ENCODE measurements at places on chromosomes 12 and 14. TPM values are rescaled to one million over a fixed set of nuclear protein-coding genes. Genes with fewer than 3 reads are reported as not detected.
A peak's percentile ranks its signal among the peaks of the same experiment; 100 is the strongest.

GRCh38 chr12:127416796-127417195 lies 850.2 kb upstream of the TMEM132C start:
- H3K4me3 ChIP-seq = no peak overlapping the region
- no peaks in the 10 kb centered on the region for H3K27me3 ChIP-seq

Gene ANO2
- total RNA-seq = 20.5 TPM

Gene NFATC4
- total RNA-seq = 25.6 TPM

DNA sequence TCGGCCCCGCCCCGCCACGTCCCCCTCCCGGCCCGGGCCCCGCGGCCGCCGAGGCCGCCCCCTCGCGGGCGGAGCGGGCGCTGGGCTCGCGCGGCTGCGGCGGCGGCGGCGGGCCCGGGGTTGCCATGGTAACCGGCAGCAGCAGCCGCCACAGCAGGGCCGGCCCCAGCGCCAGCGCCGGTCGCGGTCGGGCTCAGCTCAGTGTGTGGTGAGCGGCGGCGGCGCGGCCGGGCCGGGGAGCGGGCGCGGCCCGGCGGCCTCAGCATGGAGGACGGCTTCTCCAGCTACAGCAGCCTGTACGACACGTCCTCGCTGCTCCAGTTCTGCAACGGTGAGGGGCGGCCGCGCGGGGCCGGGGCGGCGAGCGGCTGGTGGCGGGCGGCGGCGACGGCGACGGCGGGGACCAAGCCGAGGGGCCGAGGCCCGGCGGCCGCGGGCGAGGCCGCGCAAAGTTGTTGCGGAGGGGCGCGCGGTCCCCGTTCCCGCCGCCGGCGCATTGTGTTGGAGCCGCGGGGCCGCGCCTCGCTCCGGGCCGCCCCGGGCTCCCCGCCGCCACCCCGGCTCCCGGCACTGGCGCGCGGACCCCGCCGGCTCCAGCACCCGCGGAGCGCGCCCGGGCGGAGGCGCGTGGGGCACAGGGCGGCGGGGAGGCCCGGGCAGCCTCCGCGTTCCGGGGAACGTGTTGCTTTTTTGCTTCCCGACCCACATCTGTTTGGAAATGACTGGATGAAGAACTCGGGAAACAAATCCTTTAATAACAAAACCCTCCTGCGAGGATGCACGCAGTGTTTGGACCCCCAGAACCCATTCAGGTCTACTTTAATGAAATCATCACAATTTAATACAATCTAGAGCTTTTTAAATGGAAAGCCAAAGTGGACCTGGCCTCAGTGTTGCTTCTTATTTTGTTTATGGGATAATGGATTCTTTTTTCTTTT lies at the start of gene EML1:
Gene EML1 (plus strand): TSS at position 201 of the 938 bp plus-strand sequence. CDS start 64 bp downstream, at position 265.
- H3K27me3 ChIP-seq = no peaks in the 10 kb centered on the region
- peak within 1 kb of the TSS; percentile 95 for H3K27ac ChIP-seq
- DNase-seq = peak; percentile 85
- no peaks in the 10 kb centered on the region for H3K36me3 ChIP-seq
- peak within 1 kb of the TSS; percentile 69 for H3K4me3 ChIP-seq

- no peak for DNase-seq
- H3K4me3 ChIP-seq = no peak overlapping the region
- H3K36me3 ChIP-seq = no peaks in the 10 kb centered on the region
- no peak overlapping the region for H3K27ac ChIP-seq
These were observed 75.3 kb downstream of the BMP4 start for GRCh38 chr14:53881161-53881871.

DNA sequence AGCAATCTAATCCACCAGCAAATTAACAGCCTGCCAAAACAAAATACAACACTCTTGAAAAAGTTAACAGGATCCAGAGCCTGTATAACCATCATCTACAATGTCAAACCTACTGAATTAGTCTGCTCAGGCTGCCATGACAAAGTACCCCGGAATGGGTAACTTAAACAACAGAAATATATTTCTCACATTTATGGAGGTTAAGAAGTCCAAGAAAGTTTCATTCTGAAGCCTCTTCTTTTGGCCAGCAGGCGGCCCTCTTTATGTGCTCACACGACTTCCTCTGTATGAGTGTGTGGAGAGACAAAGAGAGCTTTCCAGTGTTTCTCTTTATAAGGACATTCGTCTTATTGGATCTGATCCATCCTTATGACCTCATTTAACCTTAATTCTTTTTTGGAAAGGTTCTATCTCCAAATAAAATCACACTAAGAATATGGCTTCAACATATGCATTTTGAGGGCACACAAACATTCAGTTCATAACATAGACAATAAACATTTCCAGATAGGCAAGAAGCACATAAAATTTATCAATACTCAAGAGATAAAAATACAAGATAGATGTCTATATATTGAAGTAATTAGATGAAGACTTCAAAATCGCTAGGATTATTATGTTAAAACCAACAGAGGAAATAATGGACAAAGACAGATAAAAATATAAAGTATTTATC lies 5.9 kb upstream of the RERG start:
- H3K27me3 ChIP-seq = no peaks in the 10 kb centered on the region
- no peaks in the 10 kb centered on the region for H3K4me1 ChIP-seq
- no peaks in the 10 kb centered on the region for H3K36me3 ChIP-seq
- H3K4me3 ChIP-seq = no peak overlapping the region
- DNase-seq = peak; percentile 52

Gene ENDOU
- not detected for total RNA-seq

DNA sequence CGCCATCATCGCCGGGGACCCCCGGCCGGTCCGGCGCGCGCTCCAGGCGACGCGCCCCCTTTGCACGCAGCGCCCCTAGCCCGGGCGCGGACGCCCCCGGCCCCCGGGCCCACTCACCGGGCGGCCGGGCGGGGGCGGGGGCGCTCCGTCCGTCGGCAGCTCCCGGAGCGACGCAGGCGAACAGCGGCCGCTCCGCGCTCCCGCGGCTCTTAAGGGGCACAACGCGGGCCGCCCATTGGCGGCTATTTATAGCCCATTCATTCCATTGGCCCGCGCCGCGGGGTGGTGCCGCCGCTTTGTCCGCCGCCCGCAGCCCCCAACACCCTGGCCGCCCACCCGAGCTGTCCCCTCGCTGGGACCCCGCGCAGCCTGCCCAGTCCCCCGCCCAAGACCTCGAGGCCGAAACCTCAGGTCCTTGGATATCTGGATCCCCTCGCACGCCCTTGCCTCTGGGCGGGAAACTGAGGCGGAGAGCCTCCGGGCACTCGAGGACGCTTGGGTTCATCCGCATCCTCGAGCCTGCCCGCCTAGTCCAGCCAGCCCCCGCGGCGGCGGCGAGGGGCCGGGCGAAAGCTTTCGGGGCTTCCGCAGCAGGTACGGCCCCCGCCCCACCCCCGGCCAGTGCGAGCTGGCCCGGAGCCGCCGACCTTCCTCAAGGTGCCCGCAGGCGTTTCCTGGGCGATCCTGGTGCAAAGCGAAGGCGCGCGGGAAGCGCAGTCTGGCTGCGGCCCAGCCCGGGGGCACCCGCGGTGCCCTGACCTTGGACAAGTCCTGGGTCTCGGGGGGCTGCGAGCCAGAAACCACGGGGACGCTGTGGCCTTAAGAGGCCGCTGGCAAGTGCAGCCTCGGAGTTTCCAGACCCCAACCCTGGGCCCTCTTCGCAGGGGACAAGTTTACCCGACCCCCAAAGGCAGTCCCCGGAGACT lies at the start of gene CKB:
Gene CKB (minus strand): TSS at position 182 of the 926 bp plus-strand sequence. CDS start 337 bp downstream, outside the sequence.
- peaks cover 28% of the 10 kb centered on the region for H3K4me1 ChIP-seq
- peak; percentile 71 for DNase-seq
- H3K27me3 ChIP-seq = no peaks in the 10 kb centered on the region
- peak within 1 kb of the TSS; percentile 82 for H3K27ac ChIP-seq
- H3K4me3 ChIP-seq = peak within 1 kb of the TSS; percentile 51

GRCh38 chr12:94532490-94533422 lies 73.1 kb upstream of the CEP83 start:
- H3K27me3 ChIP-seq = no peaks in the 10 kb centered on the region
- no peak overlapping the region for H3K4me3 ChIP-seq
- no peaks in the 10 kb centered on the region for H3K4me1 ChIP-seq
- peak; percentile 66 for DNase-seq

DNA sequence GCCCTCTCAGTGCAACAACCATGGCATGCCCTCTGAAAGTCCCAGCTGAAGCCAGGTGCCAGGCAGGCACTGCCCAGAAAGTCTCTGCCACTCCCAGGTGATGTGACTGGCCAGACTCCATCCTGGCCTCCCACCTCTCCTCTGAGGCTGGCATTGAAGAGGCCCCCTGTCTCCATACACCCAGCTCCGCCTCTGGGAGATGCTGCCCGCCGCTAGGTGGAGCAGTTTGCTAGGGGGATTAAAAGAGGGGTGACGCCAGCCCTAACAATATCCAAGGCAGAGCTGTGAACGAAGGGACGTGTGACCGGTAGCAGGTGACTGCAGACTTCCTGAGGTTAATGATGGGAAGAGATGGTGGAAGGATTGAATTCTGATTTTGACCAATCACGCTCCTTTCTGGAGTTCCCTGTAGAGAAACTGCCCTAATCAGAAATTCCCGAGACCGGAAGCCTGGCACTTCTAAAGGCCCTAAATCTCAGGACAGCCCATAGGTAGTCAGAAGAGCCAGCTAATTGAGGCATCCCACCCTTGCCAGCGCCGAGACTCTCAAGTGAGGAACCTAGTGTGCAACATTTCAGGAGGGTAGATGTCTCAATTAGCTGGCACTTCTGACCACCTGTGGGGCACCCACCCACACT lies 8.3 kb upstream of the PLEK2 start:
- H3K27me3 ChIP-seq = no peaks in the 10 kb centered on the region
- DNase-seq = no peak
- H3K27ac ChIP-seq = no peak overlapping the region

DNA sequence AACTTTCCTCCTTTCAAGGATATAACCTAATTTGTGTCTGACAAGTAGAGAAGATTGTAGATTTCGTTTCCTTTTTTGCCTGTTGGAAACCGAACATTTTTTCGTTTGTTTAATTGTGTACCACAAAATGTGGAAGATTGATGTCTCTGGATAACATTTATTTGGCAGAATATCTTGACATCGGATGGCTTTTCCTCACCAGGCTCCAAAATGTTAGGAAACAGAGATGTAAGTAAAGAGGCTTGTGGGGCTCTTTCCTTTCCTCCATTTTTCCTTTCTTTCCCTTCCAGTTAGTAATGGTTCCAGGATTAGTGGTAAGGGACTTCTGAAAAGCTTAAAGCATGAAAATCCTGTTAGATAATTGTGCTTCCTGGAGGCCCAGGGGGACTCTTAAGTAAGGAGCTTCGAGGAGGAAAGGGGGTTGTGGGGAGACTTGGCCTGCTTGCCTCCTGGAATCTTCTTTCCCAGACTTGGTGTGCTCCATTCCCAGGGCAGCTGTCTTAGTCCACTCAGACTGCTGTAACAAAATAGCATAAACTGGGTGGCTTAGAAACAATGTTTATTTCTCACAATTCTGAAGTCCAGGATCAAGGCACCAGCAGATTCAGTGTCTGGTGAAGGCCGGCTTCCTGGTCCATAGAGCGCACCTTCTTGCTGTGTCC lies 243.1 kb upstream of the PWP1 start:
- no peak overlapping the region for H3K4me3 ChIP-seq
- H3K27me3 ChIP-seq = no peaks in the 10 kb centered on the region
- H3K4me1 ChIP-seq = no peaks in the 10 kb centered on the region
- no peak for DNase-seq

DNA sequence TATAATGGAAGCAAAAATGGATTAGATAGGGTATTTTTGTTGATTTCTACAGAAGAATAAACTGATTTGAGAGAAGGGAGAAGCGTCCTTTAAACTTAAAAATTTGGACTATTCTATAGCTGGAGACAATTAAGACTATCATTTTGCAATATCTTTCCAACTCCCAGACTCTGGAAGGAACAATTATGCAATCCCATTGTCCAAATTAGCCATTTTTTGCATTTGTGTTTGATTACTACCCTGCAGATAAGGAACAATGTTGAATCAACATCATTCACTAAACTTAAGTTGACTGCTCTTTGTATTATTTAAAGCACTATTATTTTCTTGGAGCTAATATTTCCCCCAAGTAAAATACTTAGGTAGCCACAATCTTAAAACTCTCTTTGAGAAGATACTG lies 34.8 kb upstream of the SELPLG start:
- H3K4me3 ChIP-seq = no peak overlapping the region
- H3K4me1 ChIP-seq = peaks cover 18% of the 10 kb centered on the region
- H3K27me3 ChIP-seq = no peaks in the 10 kb centered on the region
- DNase-seq = no peak
- peak overlapping the region; percentile 86 for H3K27ac ChIP-seq
- no peaks in the 10 kb centered on the region for H3K36me3 ChIP-seq

- peak overlapping the region; percentile 66 for H3K27ac ChIP-seq
- H3K4me3 ChIP-seq = no peak overlapping the region
- H3K27me3 ChIP-seq = no peaks in the 10 kb centered on the region
- no peaks in the 10 kb centered on the region for H3K36me3 ChIP-seq
- no peaks in the 10 kb centered on the region for H3K4me1 ChIP-seq
These were observed 19.2 kb upstream of the MAP1LC3B2 start for GRCh38 chr12:116539905-116540482.

GRCh38 chr12:131795690-131796410 lies 32.3 kb upstream of the MMP17 start:
- no peaks in the 10 kb centered on the region for H3K4me1 ChIP-seq
- no peak for DNase-seq
- no peak overlapping the region for H3K27ac ChIP-seq
- no peaks in the 10 kb centered on the region for H3K36me3 ChIP-seq

Gene KRT75
- total RNA-seq = not detected

GRCh38 chr12:18224745-18225144 lies 36.6 kb upstream of the PIK3C2G start:
- no peak overlapping the region for H3K4me3 ChIP-seq
- H3K36me3 ChIP-seq = no peaks in the 10 kb centered on the region
- no peaks in the 10 kb centered on the region for H3K4me1 ChIP-seq
- H3K27me3 ChIP-seq = no peaks in the 10 kb centered on the region

- H3K4me1 ChIP-seq = no peaks in the 10 kb centered on the region
- no peak overlapping the region for H3K4me3 ChIP-seq
- H3K27me3 ChIP-seq = no peaks in the 10 kb centered on the region
- H3K27ac ChIP-seq = no peak overlapping the region
- no peak for DNase-seq
These were observed 44.7 kb downstream of the CCDC88C start for GRCh38 chr14:91372671-91373495.

DNA sequence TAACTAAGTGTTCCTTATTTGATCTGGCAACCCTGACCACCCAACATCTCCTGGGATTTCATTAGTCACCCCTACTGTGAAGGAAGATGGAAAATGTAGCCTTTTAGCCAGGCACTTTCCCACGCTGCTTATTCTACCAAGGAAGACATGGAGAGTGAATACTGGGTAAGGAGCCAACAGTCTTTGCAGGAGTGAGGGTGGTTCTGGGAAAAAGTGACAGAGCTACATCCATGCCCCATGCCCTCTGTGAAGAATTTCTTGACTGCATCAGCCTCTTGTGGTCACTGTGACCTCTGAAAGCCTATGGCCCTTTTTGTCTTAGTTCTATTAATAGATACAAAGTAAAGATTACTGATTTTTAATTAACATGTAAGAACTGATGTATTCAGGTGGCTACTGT lies 196.0 kb upstream of the EEA1 start:
- no peaks in the 10 kb centered on the region for H3K4me1 ChIP-seq
- no peak overlapping the region for H3K27ac ChIP-seq
- H3K4me3 ChIP-seq = no peak overlapping the region
- DNase-seq = no peak
- no peaks in the 10 kb centered on the region for H3K27me3 ChIP-seq
- H3K36me3 ChIP-seq = no peaks in the 10 kb centered on the region

Measured in uterus (tissue), 4 donors.